ENCODE measurements at places on chromosomes 2 and 18.

DNA sequence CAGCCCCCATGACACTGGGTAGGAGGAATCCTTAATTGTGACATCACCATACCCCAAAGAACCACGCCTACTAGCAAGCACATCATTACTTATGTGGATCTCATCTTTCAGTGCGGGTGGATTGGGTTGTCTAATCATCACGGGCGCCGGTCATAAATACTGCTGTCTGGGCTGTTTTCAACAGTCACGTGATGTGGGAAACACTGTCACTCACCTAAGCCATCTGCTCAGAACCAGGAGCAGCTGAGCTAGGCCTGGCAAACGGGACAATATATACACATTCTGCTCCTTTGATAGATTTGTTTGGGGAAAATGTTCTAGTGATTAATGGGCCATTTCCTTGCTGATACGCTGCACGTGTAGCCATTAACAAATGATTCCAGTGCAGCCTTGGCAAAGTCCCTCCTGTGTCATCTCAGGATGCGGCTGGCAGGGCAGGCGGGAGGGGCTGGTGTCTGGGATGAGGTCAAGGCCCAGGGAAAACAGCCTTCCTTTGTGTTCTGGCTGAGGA is 145.9 kb upstream of the COPS8 start:
- no peak for DNase-seq

DNA sequence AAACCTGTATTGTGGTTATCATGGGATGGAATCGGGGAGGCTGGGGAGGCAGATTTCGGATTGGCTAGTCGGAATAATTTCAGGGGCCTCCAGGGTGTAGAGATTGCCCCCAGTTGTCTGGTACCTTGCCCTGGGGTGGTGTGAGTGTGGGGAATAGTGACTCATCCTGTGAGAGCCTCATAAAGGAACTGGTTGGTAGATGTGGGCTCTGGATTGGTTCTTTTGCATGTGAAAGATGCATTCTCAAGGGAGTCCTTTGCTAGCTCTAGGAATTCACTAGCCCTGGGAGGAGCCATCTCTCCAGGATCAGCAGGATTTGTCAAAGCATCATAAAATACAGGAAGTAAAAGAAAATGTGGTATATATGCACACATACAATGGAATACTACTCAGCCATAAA is 331.6 kb downstream of the SETBP1 start:
- no peak for DNase-seq

DNA sequence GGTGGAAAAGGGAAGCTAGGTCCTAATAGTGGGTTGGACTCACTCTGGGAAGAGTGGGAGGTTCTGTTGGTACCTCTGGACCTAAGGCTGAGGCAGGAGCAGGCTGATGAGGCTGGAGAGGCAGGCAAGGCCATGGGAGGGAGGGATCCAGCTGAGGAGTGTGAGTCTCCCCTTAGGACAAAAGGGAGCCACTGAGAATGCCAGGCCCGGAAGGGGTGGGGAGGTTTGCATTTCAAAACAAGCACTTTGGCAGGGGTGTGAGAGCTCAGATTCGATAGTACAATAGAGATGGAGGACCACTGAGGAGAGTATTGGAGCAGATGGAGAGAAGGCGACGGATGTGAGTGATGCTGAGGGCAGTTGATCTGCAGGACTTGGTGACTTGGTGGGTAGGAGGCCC is 132.1 kb upstream of the CAPN13 start:
- no peak for DNase-seq

GRCh38 chr2:234858145-234858544 is 93.7 kb upstream of the SH3BP4 start:
- no peak for DNase-seq

- no peak for DNase-seq
Measured at GRCh38 chr2:236122236-236122635, 46.0 kb downstream of the GBX2 start.

GRCh38 chr2:10772868-10773215 is 39.7 kb downstream of the PDIA6 start:
- no peak for DNase-seq

DNA sequence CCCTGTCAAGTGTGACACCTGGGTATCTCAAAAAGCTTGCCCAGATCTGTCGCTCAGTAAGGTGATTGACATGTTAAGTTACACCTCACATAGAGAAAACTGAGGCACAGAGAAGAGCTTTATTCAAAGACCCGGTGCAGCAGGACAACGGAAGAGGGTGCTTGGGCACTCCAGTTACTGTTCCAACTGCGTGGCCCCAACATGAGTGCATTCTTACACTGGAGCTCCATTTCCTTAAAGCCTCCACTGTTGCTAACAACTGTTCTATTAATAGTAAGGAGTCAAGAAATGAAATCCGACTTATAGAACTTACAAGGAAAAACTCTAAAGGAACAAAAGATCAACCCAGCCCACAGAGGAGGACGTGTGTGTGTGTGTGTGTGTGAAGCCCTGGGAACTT is 54.8 kb upstream of the REV1 start:
- no peak for DNase-seq

- no peak for DNase-seq
Measured at GRCh38 chr18:9653390-9653789, 39.0 kb upstream of the PPP4R1 start.

- DNase-seq = no peak
Measured at GRCh38 chr2:45171136-45171501, 161.9 kb upstream of the SIX2 start.

DNA sequence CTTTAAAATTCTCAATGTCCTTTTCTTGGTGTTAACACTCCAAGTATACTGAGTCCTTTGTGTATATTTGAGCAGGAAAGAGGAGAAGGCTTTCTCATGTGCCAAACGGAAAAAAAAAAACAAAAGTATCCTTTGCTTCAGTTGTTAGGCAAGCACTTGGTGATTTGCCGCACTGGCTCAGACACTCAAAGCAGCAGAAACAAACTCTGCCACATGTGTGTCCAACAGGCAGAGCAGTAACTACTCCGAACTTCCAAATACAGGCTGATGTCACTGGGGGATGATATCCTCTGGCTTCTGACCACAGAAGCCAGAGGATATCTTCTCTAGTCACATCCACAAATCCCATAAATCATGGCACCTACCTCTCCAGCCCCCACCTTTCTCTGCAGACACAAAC is 108.0 kb upstream of the SALL3 start:
- no peak for DNase-seq

DNA sequence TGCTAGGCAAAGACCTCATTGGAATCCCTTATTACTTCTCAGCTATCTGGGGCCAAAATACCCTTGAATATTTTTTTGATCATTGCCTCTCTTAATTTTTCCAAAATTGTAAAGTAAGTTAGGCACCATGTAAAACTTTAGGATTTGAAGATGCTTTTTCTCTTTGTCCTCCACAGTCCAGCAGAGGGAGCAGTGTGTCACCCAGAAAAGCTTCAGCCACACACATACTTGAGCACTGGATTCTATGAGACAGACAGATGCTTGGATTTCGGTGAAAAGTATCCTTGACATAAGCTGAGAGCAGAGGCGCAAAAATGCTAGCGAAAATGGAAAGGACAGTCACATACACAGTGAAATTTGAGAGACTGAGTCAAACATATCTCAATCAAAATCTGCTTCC is 74.7 kb upstream of the KCNJ3 start:
- no peak for DNase-seq

GRCh38 chr2:43459446-43460173 is 136.2 kb downstream of the THADA start:
- DNase-seq = no peak

DNA sequence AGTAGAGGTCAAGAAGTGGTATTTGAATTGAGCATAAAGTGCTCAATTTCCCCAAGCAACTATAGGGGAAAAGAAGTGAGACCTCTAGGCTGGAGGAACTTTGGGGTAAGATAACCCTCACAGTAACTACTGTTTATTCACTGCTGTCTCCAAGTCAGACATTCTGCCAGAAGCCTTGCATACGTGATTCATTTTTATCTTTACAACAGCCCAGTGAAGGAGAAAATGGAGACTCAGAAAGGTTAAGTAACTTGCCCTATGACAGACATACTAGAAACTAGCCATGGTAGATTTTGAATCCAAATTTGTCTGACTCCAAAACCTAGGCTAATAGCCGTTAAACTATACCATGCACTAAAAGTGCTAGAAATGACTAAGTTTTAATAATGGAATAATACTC is 28.4 kb downstream of the DNAJC10 start:
- no peak for DNase-seq

GRCh38 chr2:177474998-177475397 is 82.4 kb downstream of the AGPS start:
- DNase-seq = no peak

DNA sequence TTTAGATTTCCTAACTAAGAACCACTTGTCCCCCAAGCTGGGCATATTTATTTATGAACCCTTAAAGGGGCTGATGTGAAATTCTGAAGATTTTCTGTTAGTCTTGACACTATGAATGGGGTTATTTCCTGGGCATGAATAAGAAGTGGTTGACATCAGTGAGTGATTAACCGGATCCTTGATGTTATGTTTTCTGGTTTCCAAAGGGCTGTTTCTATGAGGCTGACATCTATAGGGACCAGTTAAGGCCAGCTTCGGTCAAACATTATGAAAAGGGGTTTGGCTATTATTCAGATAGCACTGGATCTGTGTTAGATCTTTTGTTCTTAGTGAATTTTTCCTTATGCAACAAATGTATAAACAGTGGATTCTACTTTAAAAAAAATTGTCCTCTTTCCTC is 443.7 kb upstream of the SPRED2 start:
- DNase-seq = no peak

Measured in stimulated activated CD8-positive, alpha-beta memory T cell treated with anti-CD3 and anti-CD28 coated beads, Interleukin-12 subunit alpha, Interleukin-12 subunit beta, amount 100 ng/mL, for 1 hour (primary cell).